ENCODE measurements at places on chromosomes 6 and 20. TPM values are rescaled to one million over a fixed set of nuclear protein-coding genes. Genes with fewer than 3 reads are reported as not detected.

MUC22 gene
- total RNA-seq, result 0.06 TPM

DNA sequence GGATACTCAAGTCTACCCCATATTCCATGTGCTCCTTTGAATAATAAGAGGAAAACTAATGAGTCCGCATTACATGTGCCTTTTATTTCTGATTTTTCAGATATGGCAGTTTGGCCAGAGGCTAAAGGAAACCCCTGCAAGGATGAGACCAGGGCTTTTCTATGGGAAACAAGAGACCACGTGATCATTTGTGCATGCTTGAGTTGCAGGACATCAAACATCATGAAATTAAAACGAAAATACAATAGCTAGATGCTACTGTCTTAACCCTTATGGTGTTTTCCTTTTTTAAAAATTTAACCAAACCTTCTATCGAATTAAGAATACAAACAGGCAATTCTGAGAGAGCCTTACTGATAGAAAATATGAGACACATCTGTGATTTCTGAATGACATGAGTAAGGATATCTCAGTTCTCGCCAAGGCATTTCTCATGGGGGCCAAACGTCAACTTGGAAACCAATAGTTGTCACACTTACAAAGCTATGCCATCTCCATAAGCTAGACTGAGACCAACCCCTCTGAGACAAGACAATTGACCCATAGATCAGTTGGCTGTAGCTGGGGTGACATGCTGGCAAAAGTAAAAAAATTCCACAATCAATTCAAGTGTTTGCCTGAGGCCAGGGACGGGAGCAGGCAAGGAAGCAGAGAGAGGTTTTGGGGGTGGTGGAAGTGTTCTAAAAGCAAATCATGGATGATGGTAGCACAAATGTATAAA lies 52.8 kb downstream of the RIPOR2 start:
- no peak for DNase-seq

GRCh38 chr20:14633507-14633906 lies 296.1 kb upstream of the FLRT3 start:
- no peak for DNase-seq

- DNase-seq, result no peak
These were observed 254.9 kb downstream of the PLCB1 start for GRCh38 chr20:8386991-8387390.

DNA sequence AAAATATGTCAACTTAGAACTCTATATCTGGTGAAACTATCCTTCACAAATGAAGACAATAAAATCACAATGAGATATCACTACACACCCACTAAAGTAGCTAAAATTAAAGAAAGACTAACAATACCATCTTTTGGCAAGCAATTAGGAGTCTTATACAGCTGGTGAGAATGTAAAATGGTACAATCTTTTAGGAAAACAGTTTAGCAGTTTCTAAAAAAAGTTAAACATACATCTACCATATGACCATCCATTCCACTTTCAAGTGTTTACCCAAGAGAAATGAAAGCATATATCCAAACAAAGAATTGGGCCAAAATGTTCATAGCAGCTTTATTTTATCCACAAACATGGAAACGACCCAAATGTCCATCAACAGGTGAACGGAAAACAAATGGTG lies 13.8 kb upstream of the EEF1A1 start:
- DNase-seq, result no peak

- peak; percentile 30 for DNase-seq
These were observed 41.2 kb downstream of the HIVEP2 start for GRCh38 chr6:142903812-142904211.

DNA sequence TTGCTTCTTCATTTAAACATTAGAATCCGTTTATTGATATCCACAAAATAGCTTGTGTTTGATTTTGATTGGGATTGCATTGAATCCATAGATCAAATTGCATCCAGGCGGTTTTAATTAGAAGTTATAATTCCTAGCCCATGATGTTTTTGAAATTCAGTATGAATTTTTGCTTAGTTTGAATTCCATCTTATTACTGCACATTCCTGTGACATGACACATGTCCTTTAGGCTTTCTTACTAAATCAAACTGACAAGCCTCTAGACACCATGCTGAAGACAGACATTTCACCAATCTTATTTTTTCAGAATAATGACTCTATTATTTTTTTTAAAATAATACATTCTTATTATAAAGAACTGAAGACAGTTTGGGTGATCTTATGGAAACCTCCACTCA lies 21.4 kb upstream of the PI16 start:
- DNase-seq, result peak; percentile 64

- DNase-seq, result no peak
These were observed 77.2 kb downstream of the PTPN1 start for GRCh38 chr20:50587291-50587961.

Measured in PC-3 (cell line).